ENCODE measurements at places on chromosomes 3 and 15.

- no peak for DNase-seq
Measured at GRCh38 chr3:62068337-62068736, 305.0 kb downstream of the FEZF2 start.

- peak; percentile 88 for DNase-seq
Measured at GRCh38 chr15:94235646-94236045, 4.3 kb downstream of the MCTP2 start.

- peak; percentile 46 for DNase-seq
Measured at GRCh38 chr3:69329892-69330291, 56.0 kb downstream of the FRMD4B start.

DNA sequence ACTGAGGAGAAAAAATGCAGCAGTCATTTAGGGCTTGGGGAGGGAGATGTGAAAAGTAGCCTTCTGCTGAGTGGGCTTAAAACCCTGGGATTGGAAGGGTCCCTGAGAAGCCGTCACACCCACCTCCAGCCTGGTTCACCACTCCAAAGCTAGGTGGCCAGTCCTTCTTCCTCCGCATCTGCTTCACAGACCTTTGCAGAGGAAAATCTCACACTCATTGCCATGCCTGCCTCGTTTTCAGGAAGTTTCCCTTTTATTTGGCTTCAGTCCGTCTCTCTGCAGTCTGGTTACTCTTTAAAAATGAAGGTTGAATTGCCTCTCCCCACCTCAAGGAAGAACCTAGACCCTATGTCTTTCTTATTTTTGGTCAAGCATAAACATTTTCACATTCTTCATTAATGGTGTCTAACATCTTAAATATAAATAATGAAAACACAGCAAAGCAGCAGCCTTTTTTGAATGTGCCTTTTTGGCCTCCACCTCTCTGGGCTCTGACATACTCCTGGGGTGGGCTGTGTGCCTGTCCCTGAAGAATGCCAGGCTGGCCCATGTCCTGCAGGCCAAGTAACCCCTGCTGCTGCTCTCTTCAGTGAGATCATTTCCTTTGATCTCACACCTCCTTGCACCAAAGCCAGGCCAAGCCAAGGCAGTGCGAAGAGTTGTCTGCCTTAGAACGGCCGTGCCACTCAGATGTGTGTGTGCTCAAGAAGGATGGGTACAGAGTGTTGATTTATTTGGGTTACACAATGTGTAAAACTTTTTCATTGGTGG lies 11.0 kb downstream of the MRAS start:
- DNase-seq, result no peak

GRCh38 chr15:28019594-28020309 lies 79.4 kb downstream of the OCA2 start:
- DNase-seq, result no peak

DNA sequence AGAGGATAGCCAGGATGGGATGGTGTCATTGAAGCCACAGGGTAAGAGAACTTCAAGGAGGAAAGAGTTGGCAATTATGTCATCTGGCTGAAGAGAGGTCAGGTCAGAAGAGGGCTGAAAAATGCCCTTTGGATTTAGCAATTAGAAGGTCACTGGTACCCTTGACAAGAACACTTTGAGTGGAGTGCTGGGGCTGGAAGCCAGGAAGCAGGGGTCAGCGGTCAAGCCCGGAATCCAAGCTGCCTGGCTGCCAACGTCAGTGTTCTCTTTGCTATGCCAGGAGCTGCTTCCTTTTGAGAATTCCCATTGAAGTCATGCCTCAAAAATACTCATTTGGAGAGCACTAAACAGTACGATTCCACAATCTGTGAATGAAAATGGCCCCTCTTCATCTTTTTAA lies 386.5 kb downstream of the SHQ1 start:
- DNase-seq, result no peak

DNA sequence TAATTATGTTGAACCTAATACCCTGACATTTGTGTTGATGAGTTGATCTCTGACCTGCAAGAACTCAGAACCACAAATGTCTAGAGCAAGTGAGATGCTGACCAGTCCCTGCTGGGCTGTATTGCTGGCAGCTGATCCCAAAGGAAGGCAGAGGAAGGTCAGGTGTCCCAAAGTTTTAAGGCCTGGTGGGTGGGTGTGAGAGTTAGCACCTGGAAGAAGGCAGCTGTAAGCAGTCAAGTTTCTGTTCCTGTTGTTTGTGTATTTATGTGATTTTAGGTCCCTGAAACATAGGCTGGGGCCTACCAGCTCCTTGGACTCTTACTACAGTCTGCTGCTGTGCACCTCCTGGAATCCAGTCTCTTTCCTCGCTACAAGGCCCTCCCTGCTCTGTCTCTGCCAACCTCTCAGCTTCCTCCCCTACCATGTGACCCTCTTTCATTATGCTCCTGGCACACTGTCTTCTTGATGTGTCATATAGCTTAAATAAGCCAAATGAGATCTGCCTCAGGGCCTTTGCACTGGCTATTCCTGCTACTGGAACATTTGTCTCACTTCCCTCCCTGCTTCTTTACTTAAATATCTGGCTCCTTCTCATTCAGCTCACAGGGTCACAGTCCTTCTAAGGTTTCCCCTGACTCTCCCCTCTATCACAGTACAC lies 31.0 kb upstream of the ATOSA start:
- DNase-seq, result no peak

GRCh38 chr3:133444423-133444774 lies 44.5 kb downstream of the BFSP2 start:
- DNase-seq, result no peak
